Mesothelial cell of epicardium (in vitro differentiated cells): ENCODE measurements at places on chromosomes 2 and 18.

- H3K27me3 ChIP-seq, result peaks cover 8% of the 10 kb centered on the region
- DNase-seq, result no peak
- H3K27ac ChIP-seq, result no peak overlapping the region
- H3K36me3 ChIP-seq, result no peaks in the 10 kb centered on the region
Measured at GRCh38 chr18:73638709-73639108, 508.9 kb downstream of the FBXO15 start.

GRCh38 chr18:56289381-56289780 lies 349.0 kb downstream of the TXNL1 start:
- no peak for DNase-seq
- no peaks in the 10 kb centered on the region for H3K27me3 ChIP-seq
- no peaks in the 10 kb centered on the region for H3K4me1 ChIP-seq
- no peak overlapping the region for H3K4me3 ChIP-seq
- no peaks in the 10 kb centered on the region for H3K36me3 ChIP-seq
- H3K27ac ChIP-seq, result no peak overlapping the region

DNA sequence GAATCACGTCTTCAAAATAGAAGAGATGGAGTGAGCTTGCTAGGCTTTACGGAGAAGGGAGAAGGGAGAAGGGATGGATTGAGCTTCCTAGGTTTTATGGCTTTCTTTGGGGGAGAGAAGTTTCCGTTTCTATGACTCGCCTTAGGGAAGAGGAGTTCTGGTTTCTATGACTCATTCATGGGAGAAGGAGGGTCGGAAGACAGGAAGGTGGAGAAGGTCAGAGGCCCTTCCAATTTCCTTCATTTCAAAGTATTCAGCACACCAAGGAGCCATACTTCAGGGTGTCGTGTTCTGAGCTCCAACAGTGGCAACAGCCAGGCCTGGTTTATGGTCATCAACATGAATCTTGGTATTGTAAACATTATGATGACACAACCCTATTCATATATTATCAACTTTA lies 284.7 kb upstream of the VWC2L start:
- no peak overlapping the region for H3K4me3 ChIP-seq
- H3K36me3 ChIP-seq, result no peaks in the 10 kb centered on the region
- no peak overlapping the region for H3K27ac ChIP-seq

GRCh38 chr18:22378672-22379282 lies 38.9 kb downstream of the CTAGE1 start:
- peaks cover 19% of the 10 kb centered on the region for H3K4me1 ChIP-seq
- no peak overlapping the region for H3K4me3 ChIP-seq
- no peaks in the 10 kb centered on the region for H3K36me3 ChIP-seq
- peaks cover 9% of the 10 kb centered on the region for H3K27me3 ChIP-seq

GRCh38 chr2:162506706-162507105 lies 162.8 kb downstream of the GCA start:
- no peaks in the 10 kb centered on the region for H3K36me3 ChIP-seq
- no peaks in the 10 kb centered on the region for H3K27me3 ChIP-seq
- H3K4me1 ChIP-seq, result peaks cover 4% of the 10 kb centered on the region
- H3K4me3 ChIP-seq, result no peak overlapping the region
- no peak for DNase-seq

- DNase-seq, result no peak
- peaks cover 31% of the 10 kb centered on the region for H3K27me3 ChIP-seq
- H3K27ac ChIP-seq, result no peak overlapping the region
- H3K4me3 ChIP-seq, result no peak overlapping the region
- no peaks in the 10 kb centered on the region for H3K4me1 ChIP-seq
Measured at GRCh38 chr2:1995987-1996386, 251.7 kb upstream of the PXDN start.

DNA sequence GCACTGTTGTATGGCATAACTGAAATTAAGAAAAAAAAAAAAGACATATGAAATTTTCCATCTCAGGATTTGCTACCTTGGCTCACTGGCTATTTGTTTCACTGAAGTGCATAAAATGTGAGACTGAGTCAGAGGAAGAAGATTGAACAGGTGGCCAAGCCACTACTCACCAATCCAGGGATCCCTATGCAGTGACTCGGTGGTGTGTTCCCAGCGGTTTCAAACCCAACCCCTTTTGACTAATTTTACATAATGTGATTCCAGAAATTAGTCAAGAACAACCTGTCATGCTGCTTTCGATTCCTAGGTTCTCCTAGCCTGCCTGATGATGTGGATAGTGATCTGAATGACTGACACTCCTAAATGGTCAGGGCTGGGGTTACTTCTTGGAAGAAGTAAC lies 77.3 kb downstream of the KLHL14 start:
- H3K36me3 ChIP-seq, result no peaks in the 10 kb centered on the region
- H3K27me3 ChIP-seq, result peaks cover 22% of the 10 kb centered on the region
- no peak overlapping the region for H3K27ac ChIP-seq
- peaks cover 3% of the 10 kb centered on the region for H3K4me1 ChIP-seq
- no peak for DNase-seq

DNA sequence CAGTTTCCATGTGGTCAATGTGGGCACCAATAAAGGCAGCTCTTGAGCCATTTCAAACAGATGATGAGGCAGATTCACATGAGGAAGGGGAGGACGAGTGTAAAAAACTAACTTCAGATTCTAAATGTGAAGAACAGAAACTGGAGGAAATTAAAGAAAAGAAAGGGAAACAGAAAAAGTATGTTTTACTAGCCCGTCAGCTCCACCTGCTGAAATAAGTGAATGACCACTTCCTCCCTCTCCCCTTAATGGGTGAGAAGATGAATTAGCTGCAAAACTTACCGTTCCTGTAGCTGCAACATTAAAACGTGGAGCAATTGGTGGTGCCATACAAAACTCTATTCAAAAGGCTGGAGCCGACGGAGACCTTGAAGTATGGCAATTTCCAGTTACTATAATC lies 203.5 kb downstream of the UXS1 start:
- no peaks in the 10 kb centered on the region for H3K4me1 ChIP-seq
- peaks cover 8% of the 10 kb centered on the region for H3K36me3 ChIP-seq
- DNase-seq, result no peak
- no peak overlapping the region for H3K4me3 ChIP-seq
- H3K27ac ChIP-seq, result no peak overlapping the region

DNA sequence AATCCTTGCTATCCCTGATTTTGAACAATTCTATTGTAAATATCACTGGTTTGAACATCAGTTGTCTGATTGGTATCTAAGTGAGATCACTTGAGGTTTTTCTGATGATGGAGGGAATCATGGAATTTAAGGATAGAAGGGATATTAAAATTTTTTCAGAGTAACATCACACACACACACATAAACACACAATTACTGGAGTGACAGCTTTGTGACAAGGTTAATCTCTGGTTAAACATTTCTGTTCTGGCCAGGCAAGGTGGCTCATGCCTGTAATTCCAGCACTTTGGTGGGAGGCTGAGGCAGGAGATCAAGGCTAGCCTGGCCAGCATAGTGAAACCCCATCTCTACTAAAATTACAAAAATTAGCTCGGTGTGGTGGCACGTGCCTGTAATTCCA lies 85.3 kb downstream of the SOCS6 start:
- H3K27me3 ChIP-seq, result no peaks in the 10 kb centered on the region
- no peaks in the 10 kb centered on the region for H3K36me3 ChIP-seq
- no peak overlapping the region for H3K27ac ChIP-seq
- H3K4me3 ChIP-seq, result no peak overlapping the region
- H3K4me1 ChIP-seq, result peaks cover 12% of the 10 kb centered on the region

DNA sequence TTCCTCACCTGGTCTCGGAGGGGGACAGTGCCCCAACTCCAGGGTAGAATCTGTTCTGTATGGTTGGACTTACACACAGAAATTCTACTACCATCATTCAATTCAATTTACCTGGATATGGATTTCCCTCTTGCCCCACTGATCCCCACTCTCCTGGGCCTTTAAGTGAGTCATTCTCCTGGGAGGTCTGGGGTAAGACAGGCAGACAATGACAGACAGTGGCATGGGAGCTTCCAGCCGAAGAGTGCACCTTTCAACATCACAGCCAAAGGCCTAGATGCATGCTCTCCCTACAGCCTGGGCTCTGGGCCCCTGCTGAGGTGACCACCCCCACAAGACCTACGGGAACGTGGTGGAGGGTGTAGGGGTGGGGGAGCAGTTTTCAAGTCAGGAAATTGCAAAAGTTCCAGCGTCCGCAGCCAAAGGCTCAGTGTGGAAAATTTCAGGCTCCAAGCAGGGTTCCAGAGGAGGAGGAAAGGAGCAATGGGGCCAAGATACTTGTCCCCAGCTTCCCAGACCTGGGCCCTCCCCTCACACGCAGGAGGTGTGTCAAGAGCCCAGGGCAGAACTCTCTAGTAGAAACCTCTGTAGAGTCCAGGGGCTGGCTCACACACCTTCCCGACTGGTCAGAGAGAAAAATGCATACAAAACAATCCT lies 296.4 kb downstream of the CYP26B1 start:
- peak; percentile 33 for DNase-seq
- peaks cover 3% of the 10 kb centered on the region for H3K27me3 ChIP-seq

DNA sequence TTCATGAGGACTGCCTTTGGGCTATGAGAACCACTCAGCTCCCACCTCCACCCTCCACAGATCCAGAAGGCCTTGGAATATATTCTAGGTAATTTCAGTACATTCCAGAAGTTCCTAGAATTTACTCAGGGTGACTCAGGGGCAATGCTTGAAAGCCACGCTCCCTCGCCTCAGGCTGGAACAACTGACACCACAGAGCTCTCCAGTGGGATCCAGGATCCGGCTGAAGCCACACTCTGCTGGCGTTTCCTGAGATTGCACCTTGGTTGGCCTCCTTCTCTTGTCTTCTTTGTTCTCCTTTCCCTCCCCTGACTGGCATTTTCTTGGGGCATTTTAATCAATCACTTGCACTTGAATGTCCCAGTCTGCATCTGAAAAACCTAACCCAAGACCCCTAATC lies 92.6 kb upstream of the KCNE4 start:
- peak; percentile 48 for DNase-seq
- H3K27ac ChIP-seq, result peak overlapping the region; percentile 89
- H3K27me3 ChIP-seq, result peaks cover 13% of the 10 kb centered on the region

DNA sequence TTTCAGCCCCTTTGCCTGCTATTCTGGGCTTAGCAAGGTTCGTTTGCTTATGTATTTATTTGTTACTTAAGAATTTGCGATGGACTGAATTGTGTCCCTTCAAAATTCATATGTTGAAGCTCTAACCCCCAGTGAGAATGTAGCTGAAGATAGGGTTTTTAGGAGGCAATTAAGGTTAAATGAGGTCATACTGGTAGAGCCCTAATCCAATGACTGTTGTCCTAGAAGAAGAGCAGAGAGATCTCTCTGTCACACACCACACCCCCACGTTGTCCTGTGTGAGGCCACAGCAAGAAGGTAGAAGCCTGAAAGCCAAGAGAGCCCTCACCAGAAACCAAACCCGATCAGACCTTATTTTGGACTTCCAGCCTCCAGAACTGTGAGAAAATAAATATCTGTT lies 66.7 kb downstream of the KIAA1328 start:
- peaks cover 5% of the 10 kb centered on the region for H3K36me3 ChIP-seq
- no peaks in the 10 kb centered on the region for H3K27me3 ChIP-seq
- H3K27ac ChIP-seq, result no peak overlapping the region
- DNase-seq, result no peak

DNA sequence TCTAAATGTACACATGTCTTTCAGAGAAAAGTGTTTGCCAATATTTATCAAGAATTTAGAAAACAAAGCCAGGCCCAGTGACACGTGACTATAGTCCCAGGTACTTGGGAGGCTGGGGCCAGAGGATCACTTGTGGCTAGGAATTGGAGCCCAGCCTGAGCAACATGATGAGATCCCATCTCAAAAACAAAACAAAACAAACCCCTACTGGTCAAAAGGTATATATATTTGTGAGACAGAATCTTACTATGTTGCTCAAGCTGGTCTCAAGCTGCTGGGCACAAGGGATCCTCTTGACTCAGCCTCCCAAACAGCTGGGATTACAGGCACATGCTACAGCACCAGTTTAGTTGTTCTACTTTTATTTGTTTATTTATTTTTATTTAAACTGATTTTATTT lies 79.2 kb downstream of the ZDBF2 start:
- H3K36me3 ChIP-seq, result no peaks in the 10 kb centered on the region
- H3K27me3 ChIP-seq, result no peaks in the 10 kb centered on the region
- no peak for DNase-seq
- H3K4me3 ChIP-seq, result no peak overlapping the region
- H3K4me1 ChIP-seq, result no peaks in the 10 kb centered on the region
- no peak overlapping the region for H3K27ac ChIP-seq

- H3K27me3 ChIP-seq, result peaks cover 14% of the 10 kb centered on the region
- peaks cover 42% of the 10 kb centered on the region for H3K4me1 ChIP-seq
- no peaks in the 10 kb centered on the region for H3K36me3 ChIP-seq
- H3K4me3 ChIP-seq, result no peak overlapping the region
- DNase-seq, result no peak
Measured at GRCh38 chr18:48393170-48393569, 16.0 kb downstream of the ZBTB7C start.

DNA sequence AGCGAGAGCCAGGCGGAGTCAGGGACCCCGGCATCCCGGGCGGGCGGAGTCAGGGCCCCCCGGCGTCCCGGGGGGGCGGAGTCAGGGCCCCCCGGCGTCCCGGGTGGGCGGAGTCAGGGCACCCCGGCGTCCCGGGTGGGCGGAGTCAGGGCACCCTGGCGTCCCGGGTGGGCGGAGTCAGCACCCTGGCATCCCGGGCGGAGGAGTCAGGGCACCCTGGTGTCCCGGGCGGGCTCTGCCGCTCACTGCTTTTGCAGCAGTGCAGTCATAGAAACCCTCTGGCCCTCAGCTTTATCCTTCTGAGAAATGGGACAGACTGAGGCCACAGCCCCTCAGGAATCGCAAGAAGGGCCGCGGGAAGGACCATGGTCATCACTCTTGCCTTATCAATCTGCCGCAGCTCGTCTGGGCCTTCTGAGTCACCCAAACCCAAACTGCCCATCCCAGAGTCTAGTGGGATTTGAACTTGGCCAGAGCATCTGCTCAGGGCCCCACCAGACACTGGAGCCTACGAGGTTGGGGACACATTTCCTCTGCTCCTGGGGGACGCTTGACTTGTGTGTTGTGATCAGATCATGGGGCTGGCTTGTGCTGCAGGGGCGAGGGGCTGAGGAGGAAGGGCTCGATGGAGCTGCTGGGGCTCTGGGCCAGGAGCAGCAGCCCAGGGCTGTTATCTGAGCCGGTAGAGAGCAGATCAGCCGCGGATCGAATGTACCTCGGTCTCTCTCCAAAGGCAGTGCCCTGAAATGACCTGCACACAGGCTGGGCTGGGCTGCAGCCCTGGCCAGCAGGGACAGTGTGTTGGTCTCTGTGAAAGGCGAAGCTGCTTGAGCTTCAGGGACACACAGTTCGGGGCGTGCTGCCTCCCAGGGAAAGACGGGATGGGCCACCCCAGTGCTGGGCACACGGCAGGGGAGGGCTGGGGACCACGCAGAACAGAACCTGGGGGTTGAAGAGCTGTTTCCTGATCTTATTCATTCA lies 290.1 kb upstream of the HDAC4 start:
- peaks cover 8% of the 10 kb centered on the region for H3K27me3 ChIP-seq
- no peak overlapping the region for H3K27ac ChIP-seq
- DNase-seq, result peak; percentile 31
- no peak overlapping the region for H3K4me3 ChIP-seq
- H3K4me1 ChIP-seq, result peaks cover 1% of the 10 kb centered on the region

- peaks cover 21% of the 10 kb centered on the region for H3K36me3 ChIP-seq
- no peaks in the 10 kb centered on the region for H3K27me3 ChIP-seq
- DNase-seq, result no peak
- no peaks in the 10 kb centered on the region for H3K4me1 ChIP-seq
- H3K4me3 ChIP-seq, result no peak overlapping the region
Measured at GRCh38 chr2:168166902-168167510, 80.4 kb downstream of the STK39 start.

GRCh38 chr2:12131975-12132374 lies 385.5 kb downstream of the LPIN1 start:
- DNase-seq, result no peak
- no peak overlapping the region for H3K4me3 ChIP-seq
- H3K27ac ChIP-seq, result no peak overlapping the region
- no peaks in the 10 kb centered on the region for H3K36me3 ChIP-seq
- no peaks in the 10 kb centered on the region for H3K27me3 ChIP-seq

GRCh38 chr18:32867330-32867729 lies 94.5 kb upstream of the KLHL14 start:
- H3K4me1 ChIP-seq, result peaks cover 2% of the 10 kb centered on the region
- no peak overlapping the region for H3K4me3 ChIP-seq
- no peak overlapping the region for H3K27ac ChIP-seq
- no peak for DNase-seq
- no peaks in the 10 kb centered on the region for H3K36me3 ChIP-seq
